ENCODE measurements at places on chromosomes 2 and 18. TPM values are rescaled to one million over a fixed set of nuclear protein-coding genes. Genes with fewer than 3 reads are reported as not detected.

GRCh38 chr2:219209236-219210195 is 2.9 kb downstream of the ZFAND2B start:
- no peak for DNase-seq

GRCh38 chr2:146229508-146230155 is 1615.2 kb upstream of the ACVR2A start:
- DNase-seq, result no peak

GRCh38 chr2:72341639-72342038 is 194.0 kb upstream of the CYP26B1 start:
- DNase-seq, result no peak

ALPP gene
- not detected for total RNA-seq

ERFE gene
- total RNA-seq, result 24.2 TPM

DNA sequence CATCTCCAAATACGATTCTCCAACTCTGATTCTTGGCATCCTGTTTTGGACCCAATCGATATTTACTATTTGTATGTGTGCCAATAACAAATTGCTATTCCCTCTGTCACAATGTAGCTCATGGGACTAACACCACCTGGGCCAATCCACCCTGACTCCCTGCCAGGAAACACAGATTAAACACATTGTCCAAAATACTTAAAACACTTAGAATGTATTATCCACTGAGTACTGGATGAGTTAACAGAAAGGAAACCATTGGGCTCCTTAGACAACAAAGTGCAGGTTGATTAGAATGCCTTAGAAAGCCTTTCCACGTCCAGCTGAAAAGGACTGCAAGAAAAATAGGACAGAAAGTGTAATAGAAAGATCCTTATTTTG is 79.4 kb upstream of the ARHGAP28 start:
- no peak for DNase-seq

GRCh38 chr2:180709392-180710145 is 270.8 kb upstream of the UBE2E3 start:
- no peak for DNase-seq

DNA sequence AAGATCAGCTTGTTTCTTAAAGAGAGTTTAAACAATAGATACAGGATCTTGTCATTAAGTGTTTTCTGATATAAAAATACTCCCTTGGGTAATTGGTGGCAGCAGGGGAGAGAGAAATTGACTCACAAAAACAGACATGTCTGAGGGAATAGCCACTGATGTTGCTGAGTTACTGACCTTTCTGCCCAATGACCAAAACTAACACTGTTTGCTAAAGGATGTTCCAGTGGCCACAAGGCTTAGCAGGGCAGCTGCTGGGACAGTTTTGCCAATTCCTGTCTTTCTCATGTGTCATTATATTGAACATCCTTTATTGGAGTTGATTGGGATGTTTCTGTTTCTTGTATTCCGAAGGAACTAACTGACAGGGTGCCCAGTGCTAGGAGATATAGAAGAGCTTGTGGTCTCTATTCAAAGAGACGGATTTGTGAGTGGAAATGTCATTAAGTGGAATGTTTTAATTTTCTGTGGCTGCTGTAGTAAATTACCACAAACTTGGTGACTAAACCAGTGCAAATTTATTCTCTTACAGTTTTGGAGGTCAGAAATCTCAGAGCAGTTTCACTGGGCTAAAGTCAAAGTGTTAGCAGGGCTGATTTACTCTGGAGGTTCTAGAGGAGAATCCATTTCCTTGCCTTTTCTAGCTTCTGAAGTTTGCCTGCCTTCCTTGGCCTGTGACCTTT is 124.8 kb upstream of the RMDN2 start:
- peak; percentile 82 for DNase-seq

GRCh38 chr2:25494616-25495015 is 152.9 kb upstream of the DNMT3A start:
- no peak for DNase-seq

DNA sequence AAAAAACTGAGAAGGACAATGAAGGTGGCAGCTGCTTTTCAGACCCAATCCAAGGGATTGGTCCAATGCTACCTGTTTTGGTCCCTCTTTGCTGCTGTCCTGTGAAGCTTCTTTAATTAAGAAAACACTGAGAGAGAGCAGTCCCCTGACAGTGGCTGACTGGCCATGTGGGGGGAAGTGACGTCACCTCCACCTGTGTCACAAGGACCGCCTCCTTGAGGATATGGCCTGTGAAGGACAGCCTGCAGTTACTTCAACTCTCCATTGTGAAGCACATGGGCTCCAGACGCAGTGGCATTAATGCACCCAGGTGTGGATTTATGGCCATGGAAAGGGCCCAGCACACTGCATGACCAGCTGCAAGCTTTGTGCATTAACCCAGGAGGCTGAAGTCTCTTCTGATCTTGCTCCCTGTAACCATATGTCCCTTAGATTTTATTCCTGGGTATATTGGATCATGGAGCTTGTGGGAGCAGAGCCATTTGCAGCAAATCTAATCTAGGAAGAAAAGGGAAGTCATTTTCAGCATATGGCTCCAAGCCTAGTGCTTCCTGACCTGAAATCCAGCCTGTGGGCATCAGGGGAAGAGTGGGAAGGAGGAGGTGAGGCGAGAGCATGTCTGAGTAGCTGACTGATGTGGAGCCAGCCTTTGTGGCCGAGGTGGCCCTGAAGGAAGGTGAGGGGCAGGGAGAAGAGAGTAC is 32.2 kb downstream of the KIF5C start:
- DNase-seq, result no peak

CXCR1 gene
- not detected for total RNA-seq

DNA sequence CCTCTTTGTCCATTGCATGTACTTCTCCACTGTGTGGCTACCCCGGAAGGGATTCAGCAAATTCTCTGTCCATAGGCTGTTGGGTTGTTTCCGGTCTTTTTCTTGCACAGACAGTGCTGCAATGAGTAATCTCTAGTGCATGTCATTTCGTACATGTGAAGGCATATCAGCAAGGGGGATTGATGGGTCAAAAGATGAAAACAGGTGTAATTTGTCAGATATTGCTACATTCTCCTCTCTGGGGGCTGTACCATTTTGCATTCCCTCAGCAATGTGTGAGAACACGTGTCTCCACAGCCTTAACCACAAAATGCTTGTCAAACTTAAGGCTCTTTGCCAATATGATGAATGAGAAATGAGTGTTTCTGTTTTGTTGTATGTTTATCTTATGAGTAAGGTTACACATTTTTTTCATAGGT is 60.5 kb downstream of the KLHL29 start:
- peak; percentile 95 for DNase-seq

MLPH gene
- total RNA-seq, result 155 TPM

DNA sequence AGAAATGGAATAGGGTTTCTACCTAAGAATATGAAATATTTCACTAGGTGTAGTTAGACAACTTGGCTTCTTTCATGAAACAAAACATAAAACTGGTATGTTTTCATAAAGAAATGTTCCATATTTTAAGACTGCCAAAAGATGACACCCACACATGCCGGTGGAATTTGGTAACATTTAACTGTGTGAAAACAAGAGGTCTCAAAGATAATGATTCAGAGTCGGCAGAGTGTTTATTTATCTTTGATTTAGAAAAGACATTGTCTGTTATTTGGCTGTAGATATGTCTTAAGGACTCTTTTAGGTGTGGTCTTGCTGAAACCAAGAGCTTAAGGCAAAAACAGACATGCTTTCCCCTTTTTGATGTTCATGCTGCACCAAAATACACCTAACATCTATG is 63.5 kb upstream of the FN1 start:
- peak; percentile 51 for DNase-seq

FAHD2A gene
- 27.1 TPM for total RNA-seq

- DNase-seq, result no peak
Observed at GRCh38 chr18:35153609-35154272, 87.1 kb upstream of the ZNF397 start.

- DNase-seq, result no peak
Observed at GRCh38 chr2:2464094-2464493, 133.0 kb upstream of the MYT1L start.

FOXI3 gene
- total RNA-seq, result not detected

DNA sequence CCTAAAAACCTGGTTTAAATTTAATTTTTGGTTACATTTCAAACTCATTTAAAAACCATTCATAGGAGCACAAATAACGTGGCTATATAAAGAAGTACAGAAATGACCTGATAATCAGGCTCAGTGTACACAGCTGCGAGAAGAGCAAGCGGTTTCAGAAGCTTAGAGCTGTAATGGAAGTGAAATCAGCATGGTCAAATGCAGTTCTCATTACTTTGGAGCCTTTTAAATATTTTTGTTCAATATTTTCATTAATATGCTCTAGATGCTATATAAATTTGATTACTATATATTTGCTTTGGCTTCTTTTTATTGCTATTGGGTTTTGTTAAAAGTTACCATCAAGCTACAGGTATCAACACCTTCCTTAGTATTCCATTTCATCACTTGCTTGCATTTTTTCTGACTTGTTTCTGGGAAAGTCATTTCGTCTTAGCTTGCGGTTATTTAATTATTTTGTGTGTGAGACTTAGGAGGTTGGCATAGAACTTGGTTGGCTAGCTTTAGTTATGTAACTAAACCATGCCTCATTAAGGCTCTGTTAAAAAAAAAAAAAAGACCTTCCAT is 58.7 kb downstream of the AFTPH start:
- DNase-seq, result no peak

CYP26B1 gene
- total RNA-seq, result 2.1 TPM

MYL1 gene
- total RNA-seq, result 0.34 TPM

GALNT3 gene
- 1.5 TPM for total RNA-seq

KCNIP3 gene
- 0.29 TPM for total RNA-seq

DNA sequence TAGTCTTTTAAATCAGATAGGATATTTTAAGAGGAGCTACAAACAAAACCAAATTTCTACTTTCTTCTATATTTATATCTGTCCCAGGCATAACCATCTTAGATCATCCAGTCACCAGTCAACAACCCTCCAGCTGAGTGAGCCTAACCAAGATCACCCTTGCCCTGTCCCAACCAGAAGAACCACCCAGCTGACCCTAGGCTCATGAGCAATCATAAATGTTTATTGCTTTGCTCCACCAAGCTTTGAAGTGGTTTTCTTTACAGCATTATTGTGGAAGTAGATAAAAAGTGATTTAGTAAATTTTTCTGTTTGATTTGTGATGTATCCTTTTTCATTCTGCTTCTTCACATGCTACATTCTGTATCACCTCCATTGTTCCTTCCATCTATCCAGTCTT is 167.2 kb upstream of the PIEZO2 start:
- DNase-seq, result no peak

GRCh38 chr2:203510941-203511305 is 24.2 kb downstream of the RAPH1 start:
- no peak for DNase-seq

DNA sequence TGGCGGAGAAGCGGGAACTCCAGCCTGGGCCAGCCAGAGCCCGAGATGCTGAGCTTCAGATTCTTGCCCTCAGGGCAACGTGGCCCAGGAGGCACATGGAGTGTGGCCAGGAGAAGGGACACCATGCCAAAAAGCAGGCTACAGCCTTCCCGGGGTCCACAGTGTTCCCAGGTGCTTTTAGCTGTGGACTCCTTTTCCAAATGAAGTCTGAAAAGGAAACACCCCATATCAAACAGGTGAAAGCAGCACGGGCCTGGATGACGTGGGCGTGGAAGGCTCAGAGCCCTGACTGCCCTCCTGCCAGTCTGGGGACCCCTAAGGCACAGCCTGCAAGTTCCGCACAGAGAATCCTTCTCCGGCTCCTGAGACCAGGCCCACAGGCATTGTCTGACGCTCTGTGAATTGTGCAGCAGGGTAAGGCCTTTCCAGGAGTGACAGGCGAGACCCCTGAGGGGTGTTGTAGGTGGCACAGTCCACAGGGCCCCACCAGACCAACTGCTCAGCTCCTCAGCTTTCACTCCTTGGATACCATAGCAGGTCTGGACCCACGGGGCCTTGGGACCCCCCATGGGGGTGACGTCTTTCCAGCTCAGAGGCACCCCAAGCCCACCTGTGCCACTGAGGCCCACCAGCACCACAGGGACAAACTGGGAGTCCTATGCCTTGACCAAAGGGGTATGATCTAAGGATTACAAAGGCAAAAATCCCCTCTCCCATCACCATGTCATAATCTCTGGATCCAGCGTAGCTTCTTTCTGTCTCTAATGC is 69.6 kb upstream of the RAB6C start:
- no peak for DNase-seq

DNA sequence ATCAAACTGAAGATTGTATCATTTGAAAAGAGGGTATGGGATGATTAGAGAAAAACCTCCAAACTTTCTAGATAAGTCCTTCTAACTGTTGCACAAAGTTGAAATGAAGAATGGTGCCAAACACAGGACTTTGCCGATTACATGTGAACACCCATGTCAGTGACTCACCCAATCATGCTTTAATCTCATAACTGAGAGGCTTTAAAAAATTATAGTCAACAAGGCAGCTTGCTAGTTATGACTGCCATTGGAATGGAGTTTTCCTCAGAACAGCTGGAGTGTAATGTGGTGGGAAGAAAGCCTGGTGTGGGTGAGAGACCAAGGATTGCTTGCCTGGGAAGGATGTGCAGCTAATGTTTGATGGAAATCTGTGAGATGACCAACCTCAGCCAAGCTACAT is 98.2 kb upstream of the ALPP start:
- DNase-seq, result no peak

ALPI gene
- total RNA-seq, result not detected

DNA sequence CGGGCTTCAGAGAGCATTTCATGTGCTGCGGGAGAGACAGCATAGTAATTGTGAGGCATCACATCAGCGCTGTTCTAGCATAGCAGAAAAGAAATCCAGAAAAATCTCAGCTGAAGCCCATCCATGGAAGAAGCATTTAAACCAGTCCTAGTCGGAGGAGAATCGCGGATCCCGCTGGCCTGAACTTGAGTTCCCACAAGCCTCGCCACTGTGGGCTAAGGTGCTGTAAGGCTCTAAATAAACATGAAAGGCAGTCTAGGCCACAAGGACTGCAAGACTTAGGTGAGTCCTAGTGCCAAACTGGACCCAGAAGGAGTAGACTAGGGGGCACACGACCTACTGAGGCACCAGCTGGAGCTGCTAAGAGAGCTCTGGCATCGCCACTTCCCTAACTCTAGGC is 1225.3 kb upstream of the CHAC2 start:
- no peak for DNase-seq

GRCh38 chr2:18915227-18915626 is 325.9 kb upstream of the NT5C1B start:
- DNase-seq, result no peak

- no peak for DNase-seq
Observed at GRCh38 chr2:127911737-127912136, 26.0 kb upstream of the AMMECR1L start.

AGXT gene
- not detected for total RNA-seq

DNA sequence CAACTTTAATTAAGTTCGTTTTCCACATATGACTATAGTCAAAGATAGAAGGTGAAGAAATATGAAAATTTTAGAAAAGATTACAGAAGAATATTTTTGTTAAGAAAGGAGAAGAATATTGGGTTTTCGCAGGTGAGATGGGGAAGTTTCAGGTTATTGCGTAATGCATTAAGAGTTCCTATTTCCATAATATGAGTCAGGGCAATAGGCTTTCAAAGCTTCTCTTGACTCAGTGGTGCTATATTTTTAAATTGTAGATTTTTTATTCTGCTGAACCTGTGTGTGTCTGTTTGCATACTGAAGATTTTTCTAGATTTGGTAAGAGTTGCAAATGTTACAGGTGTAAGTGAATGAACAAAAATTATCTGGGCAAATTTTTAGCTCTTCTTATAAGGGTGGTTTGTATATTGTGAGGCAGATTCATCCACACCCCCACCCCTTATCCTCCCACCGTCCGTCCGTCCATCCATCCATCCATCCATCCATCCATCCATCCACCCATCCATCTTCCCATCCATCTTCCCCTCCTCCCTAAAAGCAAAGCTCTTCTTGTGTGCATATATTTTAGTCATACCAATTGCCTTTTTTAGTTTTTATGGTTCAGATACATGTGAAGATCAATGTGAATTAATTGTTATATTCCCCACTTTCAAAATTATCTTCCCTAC is 69.6 kb downstream of the MYO1B start:
- no peak for DNase-seq
